ENCODE measurements at places on chromosomes 12 and 14.

- no peak for DNase-seq
Observed at GRCh38 chr12:118706437-118706836, 274.9 kb upstream of the SRRM4 start.

GRCh38 chr14:31894351-31894750, 182.8 kb upstream of the ARHGAP5 start:
- DNase-seq: no peak

- no peak for DNase-seq
Observed at GRCh38 chr14:99475660-99476059, 5.0 kb downstream of the SETD3 start.

GRCh38 chr12:30646821-30647220, 48.8 kb downstream of the IPO8 start:
- DNase-seq: no peak

DNA sequence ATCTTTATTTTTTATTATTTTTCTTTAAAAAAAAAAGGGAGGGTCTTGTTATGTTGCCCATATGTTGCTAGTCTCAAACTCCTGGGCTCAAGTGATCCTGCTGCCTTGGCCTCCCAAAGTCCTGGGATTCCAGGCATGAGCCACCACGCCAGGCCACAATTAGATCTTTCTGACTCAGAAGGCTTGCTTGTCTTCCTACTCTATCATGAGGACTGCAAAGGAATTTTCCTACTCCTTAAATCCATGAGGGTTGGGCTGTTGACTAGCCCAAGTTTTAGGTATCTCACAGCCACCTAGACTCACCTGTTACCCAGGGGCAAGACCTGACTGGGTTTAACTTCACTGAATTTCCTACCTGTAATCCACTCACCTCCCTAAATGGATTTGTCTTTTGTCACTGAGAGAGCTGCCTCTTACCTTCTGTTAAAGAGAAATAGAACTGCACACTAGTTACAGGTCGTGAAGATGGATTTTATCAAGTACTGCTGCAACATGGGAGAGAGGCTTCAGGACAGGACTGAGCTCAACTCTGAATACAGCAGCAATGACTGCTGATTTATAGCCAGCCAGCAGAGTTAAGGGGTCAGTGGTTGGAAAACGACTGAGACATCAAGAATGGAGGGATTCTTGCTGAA, 72.3 kb downstream of the B4GALNT3 start:
- DNase-seq: no peak
